ACHN (cell line): ENCODE measurements at places on chromosomes 5 and 9.

DNA sequence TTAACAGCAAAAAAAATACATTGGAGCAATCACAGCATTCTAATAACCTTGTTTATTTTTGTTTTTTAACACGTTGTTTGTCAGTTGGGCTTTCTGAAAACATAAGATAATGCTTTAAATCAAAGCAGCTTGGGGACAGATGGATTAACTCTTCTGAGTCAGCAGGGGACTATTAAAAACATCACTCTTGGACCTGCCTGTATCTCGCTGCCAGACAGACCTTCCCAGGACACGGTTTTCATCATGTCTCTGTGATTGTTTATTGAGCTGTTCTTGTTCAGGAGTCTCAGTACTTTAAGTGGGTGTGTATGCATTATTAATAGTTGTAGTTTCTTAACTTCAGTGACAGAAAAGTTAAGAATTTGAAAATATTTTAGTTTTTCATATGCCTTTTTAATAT lies 173.2 kb downstream of the SH3GL2 start:
- no peak for DNase-seq

GRCh38 chr9:16203729-16204573 lies 651.1 kb downstream of the CCDC171 start:
- DNase-seq: no peak

GRCh38 chr5:61407706-61408270 lies 75.7 kb downstream of the ZSWIM6 start:
- no peak for DNase-seq

- no peak for DNase-seq
Observed at GRCh38 chr5:34460496-34460895, 195.6 kb upstream of the RAI14 start.

DNA sequence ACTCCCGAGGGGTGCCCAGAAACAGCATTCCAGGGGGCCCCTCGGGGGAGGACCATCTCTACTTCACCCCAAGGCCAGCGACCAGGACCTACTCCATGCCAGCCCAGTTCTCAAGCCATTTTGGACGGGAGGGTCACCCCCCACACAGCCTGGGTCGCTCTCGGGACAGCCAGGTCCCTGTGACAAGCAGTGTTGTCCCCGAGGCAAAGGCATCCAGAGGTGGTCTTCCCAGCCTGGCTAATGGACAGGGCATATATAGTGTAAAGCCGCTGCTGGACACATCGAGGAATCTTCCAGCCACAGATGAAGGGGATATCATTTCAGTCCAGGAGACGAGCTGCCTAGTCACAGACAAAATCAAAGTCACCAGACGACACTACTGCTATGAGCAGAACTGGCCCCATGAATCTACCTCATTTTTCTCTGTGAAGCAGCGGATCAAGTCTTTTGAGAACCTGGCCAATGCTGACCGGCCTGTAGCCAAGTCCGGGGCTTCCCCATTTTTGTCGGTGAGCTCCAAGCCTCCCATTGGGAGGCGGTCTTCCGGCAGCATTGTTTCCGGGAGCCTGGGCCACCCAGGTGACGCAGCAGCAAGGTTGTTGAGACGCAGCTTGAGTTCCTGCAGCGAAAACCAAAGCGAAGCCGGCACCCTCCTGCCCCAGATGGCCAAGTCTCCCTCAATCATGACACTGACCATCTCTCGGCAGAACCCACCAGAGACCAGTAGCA lies 83.9 kb downstream of the GOLPH3 start:
- DNase-seq: no peak

DNA sequence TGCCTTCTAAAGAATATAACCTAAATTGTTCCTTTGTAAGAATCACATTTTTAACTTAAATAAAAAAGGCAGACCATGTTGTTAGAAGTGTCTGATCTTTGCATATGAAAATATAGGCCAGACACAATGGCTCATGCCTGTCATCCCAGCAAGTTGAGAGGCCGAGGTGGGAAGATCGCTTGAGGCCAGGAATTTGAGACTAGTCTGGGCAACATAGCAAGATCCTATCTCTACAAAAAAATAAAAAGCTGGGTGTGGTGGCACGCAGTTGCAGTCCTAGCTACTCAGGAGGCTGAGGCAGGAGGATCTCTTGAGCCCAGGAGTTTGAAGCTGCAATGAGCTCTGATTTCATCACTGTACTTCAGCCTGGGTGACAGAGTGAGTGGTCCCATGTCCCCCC lies 37.3 kb downstream of the TRIO start:
- no peak for DNase-seq

- DNase-seq: no peak
Observed at GRCh38 chr5:16899171-16899570, 36.9 kb downstream of the MYO10 start.

DNA sequence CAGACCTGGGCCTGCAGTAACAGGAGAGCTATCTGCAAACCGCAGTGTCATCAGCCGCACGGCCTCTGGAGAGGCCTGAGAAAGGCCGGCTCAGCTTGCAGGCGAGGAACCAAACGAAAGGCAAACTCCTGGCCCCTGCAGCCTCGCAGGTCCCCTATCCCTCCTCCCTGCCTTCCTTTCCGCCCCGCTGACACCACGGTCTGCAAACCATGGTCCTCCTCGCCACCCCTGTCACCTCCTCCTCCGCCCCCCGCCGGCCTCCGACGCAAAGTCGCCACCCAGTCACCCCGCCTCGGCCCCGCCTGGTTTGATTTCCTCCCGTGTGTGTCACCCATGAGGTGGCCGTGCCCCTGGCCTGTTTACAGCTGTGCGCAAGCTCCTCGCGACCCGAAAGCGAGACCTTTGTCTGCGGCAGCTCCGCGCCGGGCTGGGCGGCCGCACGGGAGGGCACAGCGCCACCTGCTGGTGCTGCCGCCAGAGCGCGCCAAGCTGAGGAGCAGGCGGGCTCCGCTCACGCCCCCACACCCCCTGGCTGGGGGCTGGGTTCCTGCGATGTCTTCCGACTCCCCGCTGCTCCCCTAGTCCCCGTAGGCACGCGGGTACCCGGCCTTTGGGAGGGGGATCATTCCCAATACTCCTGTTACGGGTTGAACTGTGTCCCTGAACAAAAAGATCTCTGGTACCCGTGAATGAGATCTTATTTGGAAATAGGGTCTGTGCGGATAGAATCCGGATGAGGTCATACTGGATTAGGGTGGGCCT lies 19.4 kb downstream of the GBGT1 start:
- peak; percentile 65 for DNase-seq

DNA sequence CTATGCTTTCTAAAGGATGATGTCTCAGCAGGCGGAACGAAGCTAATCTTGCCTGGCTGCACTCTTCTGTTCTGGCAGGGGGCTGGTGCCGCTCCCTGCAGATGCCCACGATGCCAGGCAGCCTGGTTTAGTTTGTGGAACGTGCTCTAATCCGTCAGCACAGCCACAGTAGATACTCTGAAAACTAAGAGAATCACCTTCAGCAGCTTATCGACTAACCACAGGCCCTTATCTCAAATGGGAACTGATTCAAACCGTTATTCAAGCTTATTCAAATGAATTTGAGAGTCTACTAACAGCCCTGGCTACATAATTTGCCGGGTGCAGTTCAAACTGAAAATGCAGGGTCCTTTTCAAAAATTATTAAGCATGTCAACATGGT lies 246.6 kb upstream of the ANKRD55 start:
- no peak for DNase-seq

GRCh38 chr9:107284636-107285035 lies 1.6 kb downstream of the RAD23B start:
- no peak for DNase-seq

DNA sequence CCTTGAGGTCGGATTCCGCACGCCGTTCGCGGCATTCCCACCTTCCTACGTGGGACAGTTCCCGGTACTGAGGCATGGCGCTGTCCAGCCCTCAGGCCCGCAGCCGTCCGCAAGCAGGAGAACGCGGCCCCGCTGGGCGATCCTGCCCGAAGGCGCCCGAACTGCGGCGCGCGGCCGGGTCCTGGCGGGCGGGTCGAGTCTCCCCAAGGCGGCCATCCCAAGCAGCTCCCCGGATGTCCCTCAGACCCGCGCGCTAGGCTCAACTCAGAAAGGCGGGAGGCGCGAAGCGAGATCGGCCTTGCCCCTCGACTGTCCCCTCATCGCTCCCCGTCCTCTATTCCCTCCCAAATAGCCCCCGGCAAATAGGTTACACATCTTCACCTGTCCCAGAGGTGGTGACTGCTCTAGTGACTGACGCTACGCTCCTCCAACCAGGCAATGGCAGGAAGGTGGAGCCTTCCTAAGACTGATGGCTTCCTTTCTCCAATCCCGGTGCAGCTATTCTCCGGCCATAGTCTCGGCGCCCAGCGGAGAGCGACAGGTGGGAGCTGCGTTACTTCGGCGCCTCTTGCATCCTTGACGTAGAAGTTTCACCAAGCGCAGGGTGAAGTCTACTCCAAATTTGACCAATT lies 787 bp upstream of the ANKHD1 start:
- DNase-seq: peak; percentile 92
